MCF 10A (cell line): ENCODE measurements at places on chromosomes 11 and 22. TPM values are rescaled to one million over a fixed set of nuclear protein-coding genes. Genes with fewer than 3 reads are reported as not detected.

UFD1 gene
- total RNA-seq: 62.3 and 64.4 TPM in 2 replicates

MIEF1 gene
- total RNA-seq: 37.0 and 40.2 TPM in 2 replicates

APOBEC3B gene
- total RNA-seq: 1.0 and 1.1 TPM in 2 replicates

OR52N4 gene
- total RNA-seq: not detected in 2 replicates

NLRP14 gene
- not detected in 2 replicates for total RNA-seq

FJX1 gene
- total RNA-seq: 33.3 and 53.7 TPM in 2 replicates

E2F8 gene
- 0.88 and 1.2 TPM in 2 replicates for total RNA-seq

C11orf65 gene
- total RNA-seq: 1.4 and 1.5 TPM in 2 replicates

PLAAT5 gene
- total RNA-seq: not detected in 2 replicates

MIOX gene
- total RNA-seq: 0.63 and 1.6 TPM in 2 replicates
